ENCODE measurements at places on chromosomes 4 and X.

DNA sequence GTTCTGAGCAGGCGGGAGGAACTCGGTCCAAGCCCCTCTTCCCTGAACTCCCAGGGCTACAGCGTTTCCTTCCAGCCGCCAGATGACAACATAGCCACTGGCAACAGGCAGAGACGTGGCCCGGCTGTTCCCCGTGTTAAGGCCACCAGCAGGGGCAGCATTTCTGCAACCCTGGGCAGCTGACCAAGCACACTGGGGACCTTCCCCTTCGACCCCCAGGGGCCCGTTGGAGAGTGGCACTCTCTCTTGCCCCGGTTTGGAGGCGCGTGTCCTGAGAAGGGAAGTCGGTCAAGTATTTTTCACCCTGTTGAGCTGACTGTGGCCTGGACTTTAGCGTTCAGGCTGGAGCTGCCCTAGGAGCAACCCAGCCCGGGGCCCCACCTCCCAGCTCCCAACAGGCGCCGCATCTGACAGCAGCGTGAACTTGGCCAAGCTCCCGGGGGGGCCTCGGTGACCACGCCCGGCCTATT, 37.6 kb downstream of the ZBTB49 start:
- DNase-seq: no peak

DNA sequence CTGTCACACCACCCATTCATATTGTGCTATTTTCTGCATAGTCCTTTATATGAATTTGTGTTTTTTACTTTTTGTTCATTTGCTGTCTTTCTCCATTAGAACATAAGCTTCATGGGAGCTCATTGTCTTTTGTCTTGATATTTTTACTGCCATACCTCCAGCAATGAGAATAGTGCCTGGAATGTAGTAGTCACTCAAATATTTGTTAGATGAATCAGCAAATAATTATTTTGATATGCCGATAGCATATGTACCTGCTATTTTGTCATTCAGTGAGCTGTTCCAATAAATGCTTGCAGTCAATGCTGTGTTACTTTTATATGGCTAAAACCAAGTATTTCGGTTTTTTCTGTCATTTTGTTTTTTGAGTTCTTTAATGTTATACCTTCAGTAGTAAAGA, 43.5 kb upstream of the SLC25A31 start:
- DNase-seq: peak; percentile 41

DNA sequence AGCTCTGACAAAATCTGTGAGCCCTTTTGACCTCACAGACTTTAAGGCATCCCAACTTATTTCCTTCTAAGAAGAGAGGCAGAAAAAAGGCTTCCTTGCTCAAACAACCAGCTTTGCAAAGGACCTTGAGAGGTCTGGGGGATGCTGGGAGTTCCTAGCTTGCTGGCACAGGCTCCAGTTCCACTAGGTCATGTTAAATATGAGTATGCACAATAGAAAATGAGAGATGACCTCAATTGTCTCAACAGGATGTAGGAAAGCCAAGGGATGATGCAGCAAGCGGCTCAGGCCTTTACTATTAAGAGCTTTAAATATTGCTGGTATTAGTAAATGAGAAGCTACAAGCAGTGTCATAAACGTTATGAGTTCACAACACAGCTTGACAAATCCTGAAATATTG, 13.3 kb upstream of the ZNF827 start:
- DNase-seq: no peak

GRCh38 chr4:36917413-36917812, 327.1 kb upstream of the NWD2 start:
- DNase-seq: no peak

- no peak for DNase-seq
These were observed 378.5 kb downstream of the FAT4 start for GRCh38 chr4:125693228-125693627.

DNA sequence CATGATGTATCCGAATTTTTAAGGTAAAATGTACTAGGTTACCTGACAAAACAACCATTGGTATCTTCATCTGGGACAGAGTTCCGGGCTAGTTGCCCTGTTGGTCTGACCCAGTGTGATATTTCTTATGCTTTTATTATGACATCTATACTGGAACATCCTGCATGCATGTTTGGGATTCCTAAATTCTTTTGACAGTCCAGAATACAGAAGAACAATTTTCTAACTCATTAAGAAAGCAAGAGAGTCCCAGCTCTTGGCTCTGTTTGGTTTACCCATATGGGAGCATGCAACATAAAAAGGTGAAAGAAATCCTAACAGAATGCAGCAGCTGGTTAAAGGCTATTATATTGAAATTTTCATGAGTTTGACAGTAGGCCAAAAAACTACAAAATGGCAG, 247.7 kb upstream of the FTHL17 start:
- DNase-seq: no peak

- DNase-seq: no peak
These were observed 116.1 kb downstream of the ARHGAP10 start for GRCh38 chr4:147847751-147848590.

GRCh38 chr4:143207555-143207954, 22.8 kb downstream of the USP38 start:
- no peak for DNase-seq

- DNase-seq: no peak
These were observed 48.6 kb upstream of the AP1S2 start for GRCh38 chrX:15903186-15903681.

- no peak for DNase-seq
These were observed 3.5 kb downstream of the PNCK start for GRCh38 chrX:153669901-153670731.

- DNase-seq: no peak
These were observed 138.1 kb upstream of the ZIC3 start for GRCh38 chrX:137427816-137428215.

- peak; percentile 11 for DNase-seq
These were observed 34.9 kb downstream of the MMRN1 start for GRCh38 chr4:89929425-89930159.

DNA sequence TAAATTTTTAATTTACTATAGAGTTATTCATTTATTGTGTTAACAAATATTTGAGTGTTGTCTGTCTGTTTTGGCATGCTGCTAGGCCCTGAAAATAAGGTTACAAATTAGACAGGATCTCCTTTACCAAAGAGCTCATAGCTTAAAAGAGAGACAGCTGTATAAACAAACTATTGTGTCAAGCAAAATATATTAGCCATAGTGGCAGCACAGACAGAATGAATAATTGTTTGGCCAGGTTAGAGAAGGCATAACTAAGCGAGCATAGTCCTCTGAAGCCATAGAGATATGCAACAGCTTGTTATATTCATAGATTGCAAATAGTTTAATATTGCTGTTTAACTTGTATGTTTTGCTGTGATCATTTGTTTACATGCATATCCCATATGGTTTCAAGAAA, 66.7 kb upstream of the NDUFC1 start:
- DNase-seq: no peak

GRCh38 chr4:8543623-8544022, 36.6 kb upstream of the GPR78 start:
- no peak for DNase-seq

GRCh38 chrX:152245213-152245612, 106.8 kb upstream of the MAGEA10 start:
- DNase-seq: no peak

DNA sequence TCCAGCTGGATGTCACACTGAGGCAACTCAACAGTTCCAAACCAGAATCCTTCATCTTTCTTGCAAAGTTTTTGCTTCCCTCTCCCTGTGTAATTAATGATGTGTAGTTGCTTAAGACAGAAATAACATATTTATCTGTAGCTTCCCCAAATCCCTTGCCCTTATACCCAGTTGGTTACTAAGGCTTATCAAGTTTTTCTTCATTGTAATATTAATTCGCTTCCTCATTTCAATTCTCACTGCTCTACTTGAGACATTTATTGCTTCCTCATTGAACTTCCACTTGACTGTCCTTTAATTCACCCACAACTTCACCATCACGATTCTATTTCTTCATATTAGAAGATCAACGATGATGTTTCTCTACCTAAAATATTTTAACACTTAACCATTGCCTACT, 386.6 kb upstream of the CPEB2 start:
- no peak for DNase-seq

DNA sequence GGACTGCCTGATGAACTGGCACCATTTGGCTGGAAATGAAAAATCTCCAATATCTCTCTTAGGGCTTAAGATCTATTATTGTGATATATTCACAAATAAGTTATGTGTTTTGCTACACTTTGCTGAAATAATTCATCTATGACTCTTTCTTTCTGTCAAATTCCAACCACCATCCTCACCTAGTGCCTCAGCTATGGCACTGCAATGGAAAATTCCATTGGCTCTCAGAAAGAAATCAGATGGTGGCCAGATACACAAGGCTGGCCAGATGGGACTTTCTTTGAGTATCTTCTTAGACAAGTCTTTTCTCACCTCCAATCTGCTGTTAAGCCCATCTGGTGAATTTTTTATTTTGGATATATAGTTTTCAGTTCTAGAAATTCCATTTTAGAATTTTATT, 28.0 kb downstream of the NAT8L start:
- DNase-seq: peak; percentile 11

DNA sequence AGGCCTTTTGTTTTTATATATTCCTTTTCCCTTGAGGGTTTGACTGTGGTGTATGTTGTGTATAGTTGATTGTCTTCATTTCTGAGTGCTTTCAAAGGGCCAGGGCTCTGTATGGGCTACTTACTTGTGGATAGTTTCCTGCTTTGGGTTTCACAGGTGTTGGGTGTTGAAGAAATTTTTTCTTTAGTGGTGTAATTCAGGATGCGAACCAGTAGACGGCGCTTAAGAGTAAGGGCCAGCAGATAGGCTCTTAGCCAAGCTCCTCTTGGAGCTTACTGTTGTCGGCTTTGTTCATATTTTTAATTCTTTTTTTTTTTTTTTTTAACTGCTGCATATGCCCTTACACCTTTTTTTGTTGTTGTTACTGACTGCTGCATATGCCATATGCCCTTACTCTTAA, 276.3 kb upstream of the GALNT7 start:
- DNase-seq: peak; percentile 3

- DNase-seq: no peak
These were observed 52.4 kb downstream of the CBLL2 start for GRCh38 chrX:22325096-22325495.

DNA sequence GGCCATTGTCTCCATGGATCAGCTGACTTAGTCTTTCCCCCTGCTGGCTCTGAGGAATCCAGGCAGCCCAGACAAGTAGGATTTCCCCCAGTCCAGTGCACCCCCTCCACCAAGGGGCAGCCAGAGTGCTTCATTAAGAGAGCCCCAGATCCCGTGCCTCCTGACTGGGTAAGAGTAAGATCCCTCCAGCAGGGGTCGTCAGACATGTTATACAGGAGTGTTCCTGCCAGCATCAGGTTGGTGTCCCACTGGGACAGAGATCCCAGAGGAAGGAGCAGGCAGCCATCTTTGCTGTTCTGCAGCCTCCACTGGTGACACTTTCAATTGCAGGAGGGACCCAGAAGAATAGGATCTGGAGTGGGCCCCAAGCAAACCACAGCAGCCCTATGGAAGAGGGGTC, 29.0 kb upstream of the INPP4B start:
- no peak for DNase-seq

DNA sequence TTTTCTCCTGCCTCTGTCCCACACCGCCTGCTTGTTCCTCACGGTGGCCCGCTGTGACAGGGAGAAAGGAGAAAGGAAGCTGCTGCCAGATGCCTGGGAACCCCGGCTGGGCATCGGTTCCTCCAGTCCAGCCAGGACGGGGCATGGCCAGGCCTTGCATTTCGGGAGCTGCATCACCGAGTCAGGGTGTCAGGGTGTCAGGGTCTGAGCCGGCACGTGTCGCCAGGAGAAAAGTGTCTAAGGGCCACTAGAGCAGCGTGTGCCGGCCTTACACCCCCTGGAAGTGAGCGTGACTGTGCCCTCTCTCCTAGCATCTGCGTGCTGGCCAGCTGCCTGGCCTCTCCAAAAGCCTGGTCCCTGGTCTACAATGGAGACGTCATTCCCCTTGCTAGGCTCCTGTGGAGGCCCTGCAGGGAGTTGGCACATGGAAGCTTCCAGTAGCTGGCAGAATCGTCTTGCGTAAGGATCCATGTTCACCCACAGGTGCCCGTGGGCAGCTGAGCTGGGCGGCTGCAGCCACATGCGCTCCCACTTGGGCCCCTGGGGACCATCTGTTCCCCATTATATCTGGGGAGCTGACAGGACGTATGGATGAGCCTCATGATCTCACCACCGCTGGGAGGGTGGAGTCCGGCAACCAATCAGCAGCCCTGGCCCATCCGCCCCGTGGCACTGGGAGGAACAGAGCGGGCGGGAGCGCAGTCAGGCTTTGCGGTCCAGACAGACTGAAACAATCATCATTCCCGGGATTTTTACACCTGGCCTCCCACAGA, 39.9 kb upstream of the HMX1 start:
- DNase-seq: no peak

DNA sequence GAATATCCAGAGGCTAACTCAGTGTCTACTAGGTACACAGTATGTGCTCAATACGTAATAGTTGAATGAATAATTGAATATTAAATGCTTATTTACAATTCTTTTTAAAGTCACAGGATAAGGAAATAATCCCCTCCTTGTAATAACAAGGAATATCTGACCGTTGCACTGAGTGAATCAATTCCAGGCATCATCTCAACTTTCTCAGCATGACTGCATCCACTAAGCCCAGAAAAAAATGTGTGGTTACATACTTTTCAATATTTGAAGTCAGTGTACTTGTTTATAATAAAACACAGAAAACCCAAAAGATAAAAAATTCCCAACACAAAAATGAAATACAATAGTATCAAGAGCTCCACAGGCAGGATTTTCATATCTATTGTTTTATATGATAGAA, 105.4 kb downstream of the TMEM144 start:
- peak; percentile 68 for DNase-seq

- DNase-seq: peak; percentile 2
These were observed 14.8 kb upstream of the TRIM60 start for GRCh38 chr4:165016971-165017370.

DNA sequence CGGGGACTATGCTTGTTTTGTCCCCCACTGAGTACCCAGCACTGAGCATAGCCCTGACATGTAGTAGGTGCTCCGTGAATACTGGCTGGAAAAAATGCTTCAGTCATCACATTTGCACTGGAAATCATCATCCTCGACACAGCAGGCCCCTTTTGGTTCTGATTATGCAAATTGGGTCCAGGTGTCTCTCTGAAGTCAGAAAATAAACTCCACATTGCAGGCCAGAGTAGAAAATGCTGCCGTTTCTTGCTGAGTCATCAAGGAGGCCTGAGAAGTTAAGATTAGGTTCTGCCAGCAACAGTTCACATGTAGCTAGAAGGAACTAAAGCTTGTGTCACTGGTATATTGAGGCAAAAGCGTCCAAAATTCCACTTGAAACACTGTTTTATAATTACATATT, 15.0 kb upstream of the STK32B start:
- DNase-seq: no peak
